ENCODE measurements at places on chromosomes 16 and 17. TPM values are rescaled to one million over a fixed set of nuclear protein-coding genes. Genes with fewer than 3 reads are reported as not detected.

- H3K4me3 ChIP-seq = no peak overlapping the region
- H3K27ac ChIP-seq = no peak overlapping the region
- DNase-seq = no peak
- H3K36me3 ChIP-seq = no peaks in the 10 kb centered on the region
- peaks cover 94% of the 10 kb centered on the region for H3K27me3 ChIP-seq
Observed at GRCh38 chr17:79205688-79206205, 131.1 kb downstream of the ENGASE start.

DNA sequence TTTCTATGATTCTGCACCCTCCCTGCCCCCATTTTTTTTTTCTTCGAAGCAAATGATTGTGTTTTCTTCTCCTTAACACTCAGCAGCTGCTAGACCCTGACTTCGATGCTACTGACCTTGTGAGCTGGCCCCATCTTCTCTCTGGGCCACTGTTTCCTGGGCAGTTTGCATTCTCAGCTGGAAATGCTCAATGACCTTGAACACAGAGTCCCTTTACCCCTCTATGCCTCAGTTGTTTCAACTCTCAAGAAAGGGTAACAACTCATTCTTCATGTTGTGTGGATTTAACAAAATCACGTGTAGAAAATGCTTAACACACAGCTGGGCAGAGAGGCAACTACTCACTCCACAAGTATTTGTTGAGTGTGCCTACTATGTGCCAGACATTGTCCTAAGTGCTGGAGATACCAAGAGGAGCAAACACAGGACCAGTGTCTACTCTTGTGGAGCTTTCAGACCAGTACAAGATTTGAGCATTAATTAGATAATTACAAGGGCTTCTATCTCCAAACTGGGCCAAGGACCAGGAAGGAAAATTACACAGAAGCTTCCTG, 66.2 kb downstream of the IQCK start:
- no peak overlapping the region for H3K4me3 ChIP-seq
- H3K27me3 ChIP-seq = no peaks in the 10 kb centered on the region
- no peaks in the 10 kb centered on the region for H3K36me3 ChIP-seq
- H3K27ac ChIP-seq = peak overlapping the region; percentile 54
- DNase-seq = no peak

DNA sequence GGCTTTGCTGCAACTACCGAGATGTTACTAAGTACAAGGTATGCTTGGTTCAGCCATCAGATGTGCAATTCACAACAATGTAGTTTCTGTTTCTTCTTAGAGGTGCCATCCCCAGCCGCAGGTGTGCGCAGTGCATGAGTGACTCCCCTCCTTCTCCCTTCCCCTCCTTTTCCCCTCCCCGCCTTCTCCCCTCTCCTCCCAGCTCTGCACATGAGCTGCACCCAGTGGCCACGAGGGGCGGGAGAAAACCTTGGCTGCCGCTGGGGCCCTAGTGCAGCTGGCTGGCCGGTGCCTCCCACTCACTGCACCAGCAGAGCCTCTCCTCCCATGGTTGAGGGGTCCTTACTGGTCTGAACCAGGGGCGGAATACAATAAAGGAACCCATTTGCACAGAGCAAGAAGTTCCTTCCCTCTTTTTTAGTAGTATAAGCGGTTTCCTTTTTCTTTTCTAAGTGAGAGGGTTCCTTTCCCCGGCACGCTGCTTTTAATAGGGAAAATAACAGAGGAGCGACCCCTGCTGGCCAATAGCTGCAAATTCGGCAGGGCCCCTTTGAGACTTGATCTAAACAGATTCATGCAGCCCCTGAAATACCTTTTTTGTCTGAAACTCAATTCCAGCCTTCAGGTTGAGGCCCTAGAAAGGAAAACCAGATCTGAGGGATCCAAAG, 7.8 kb upstream of the CCL15 start:
- no peaks in the 10 kb centered on the region for H3K27me3 ChIP-seq
- no peaks in the 10 kb centered on the region for H3K4me1 ChIP-seq
- H3K4me3 ChIP-seq = no peak overlapping the region

MAPT gene
- 15.1 TPM for total RNA-seq

Data from breast epithelium (tissue), 4 donors.